NB4 (cell line): ENCODE measurements at places on chromosomes 1 and 21.

DNA sequence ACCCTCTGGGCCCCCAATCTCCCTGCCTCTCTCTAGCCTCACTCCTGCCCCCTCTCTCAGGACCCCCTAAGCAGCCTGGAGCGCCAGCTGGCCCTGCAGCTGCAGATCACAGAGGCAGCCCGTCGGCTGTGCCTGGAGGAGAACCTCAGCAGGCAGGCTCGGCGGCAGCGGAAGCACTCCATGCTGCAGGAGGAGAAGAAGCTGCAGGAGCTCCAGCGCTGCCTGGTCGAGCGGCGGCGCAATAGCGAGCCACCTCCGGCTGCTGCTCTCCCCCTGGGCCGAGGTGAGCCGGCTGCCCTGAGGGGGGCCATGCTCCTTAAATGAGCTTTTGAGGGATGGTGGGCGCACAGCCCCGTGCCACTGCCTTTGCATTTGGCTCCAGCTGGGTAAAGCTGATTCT is 6.2 kb downstream of the INAVA start:
- DNase-seq, result no peak

DNA sequence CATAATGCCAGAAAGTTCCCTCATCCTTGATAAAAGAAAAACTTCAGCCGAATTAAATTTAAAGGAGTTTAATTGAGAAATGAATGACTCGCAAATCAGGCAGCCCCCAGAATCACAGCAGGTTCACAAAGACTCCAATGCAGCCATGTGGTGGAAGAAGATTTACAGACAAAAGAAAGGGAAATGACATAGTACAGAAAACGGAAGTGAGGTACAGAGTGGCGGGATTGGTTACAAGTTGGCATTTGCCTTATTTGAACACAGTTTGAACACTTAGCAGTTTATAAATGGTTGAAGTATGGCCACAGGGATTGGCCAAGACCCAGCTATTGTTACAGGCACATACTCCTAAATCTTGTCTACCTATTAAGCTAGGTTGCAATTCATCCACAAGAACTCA is 46.6 kb downstream of the HIVEP3 start:
- no peak for DNase-seq

DNA sequence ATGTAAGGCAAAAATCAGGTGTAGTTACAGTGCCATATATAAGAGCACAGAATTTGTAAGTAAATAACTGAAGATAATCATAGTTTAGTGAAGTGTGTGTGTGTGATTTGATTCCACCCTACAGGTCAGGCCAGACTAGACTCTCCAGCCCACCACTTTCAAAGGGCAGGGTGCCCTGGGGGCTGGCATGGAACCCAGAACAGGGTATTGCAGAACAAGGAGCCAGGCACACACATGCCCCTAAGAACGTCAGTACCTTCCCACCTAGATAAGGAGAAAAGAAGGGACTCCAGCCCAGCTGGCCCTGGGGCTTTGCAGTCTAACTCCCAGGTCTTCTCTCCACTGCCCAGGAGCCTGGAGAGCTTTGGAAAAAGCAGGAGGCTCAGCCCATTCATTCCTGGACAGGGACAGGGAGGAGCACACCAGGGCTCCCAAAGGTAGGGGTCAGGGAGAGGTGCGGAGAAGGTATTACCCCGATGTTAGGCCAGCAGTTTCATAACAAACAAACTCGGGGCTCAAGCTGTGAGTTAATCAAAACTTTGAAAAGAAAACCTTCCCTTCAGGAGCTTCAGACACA is 149.7 kb upstream of the VANGL1 start:
- DNase-seq, result no peak

DNA sequence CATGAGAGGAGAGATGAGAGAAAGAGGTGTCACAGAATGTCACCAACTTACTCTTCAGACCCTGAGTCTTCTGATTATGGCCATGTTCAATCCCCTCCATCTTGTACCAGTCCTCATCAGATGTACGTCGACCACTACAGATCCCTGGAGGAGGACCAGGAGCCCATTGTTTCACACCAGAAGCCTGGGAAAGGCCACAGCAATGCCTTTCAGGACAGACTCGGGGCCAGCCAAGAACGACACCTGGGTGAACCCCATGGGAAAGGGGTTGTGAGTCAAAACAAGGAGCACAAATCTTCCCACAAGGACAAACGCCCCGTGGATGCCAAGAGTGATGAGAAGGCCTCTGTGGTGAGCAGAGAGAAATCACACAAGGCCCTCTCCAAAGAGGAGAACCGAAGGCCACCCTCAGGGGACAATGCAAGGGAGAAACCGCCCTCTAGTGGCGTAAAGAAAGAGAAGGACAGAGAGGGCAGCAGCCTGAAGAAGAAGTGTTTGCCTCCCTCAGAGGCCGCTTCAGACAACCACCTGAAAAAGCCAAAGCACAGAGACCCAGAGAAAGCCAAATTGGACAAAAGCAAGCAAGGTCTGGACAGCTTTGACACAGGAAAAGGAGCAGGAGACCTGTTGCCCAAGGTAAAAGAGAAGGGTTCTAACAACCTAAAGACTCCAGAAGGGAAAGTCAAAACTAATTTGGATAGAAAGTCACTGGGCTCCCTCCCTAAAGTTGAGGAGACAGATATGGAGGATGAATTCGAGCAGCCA is 8.0 kb downstream of the ELOA start:
- DNase-seq, result peak; percentile 70

DNA sequence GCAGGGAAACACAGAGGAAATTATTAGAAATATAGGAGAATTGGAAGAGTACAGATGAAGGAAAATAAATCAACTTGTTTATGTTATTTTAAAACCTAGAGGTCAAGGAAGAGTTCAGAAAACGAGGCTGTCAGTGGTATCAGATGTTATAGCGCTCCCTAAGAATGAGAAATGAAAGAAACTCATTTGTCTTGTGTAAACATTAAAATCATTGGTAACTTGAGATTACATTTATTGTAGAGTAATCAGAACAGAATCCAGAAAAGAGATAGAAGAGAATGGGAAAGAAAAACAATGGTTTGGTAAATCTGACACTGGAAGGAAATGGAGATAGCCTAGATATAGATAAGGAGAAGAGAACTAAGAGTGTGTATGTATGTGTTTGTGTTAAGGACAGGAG is 106.4 kb downstream of the ATF6 start:
- no peak for DNase-seq
